KBM-7 (cell line): ENCODE measurements at places on chromosomes 4 and X.

GRCh38 chr4:23036503-23036902 lies 343.8 kb downstream of the GBA3 start:
- no peak for DNase-seq

DNA sequence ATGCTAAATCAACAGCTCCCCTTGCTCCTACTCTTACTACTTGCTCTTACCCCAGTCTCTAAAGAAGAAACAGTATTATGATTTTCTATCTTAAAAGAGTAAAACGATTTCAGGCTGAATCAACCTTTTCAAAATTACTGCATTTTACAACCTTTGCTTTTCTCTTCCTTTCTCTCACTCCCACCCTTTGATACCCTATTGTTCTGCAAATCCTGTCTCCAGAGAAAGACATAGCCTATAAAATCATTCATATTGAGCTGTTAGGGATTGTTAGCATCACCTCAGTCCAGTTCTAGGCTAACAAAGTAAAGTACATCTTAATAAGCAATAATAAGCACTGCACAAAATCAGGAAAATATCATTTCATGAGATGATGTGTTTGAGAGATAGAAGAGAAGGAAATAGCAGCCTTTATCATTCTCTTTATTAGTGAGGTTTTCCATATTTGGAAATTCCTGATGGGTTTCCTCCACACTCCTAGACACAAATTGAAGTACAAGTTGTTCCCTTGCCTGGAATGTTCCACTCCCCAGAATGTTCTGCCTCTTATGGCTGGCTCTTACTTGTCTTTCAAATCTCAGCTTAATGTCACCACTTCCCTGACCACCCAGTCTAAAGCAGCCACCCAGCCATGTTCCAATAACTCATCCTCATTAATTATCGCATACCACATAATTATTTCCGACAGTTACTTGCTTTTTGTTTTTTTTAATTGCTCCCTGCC lies 219.7 kb downstream of the PALLD start:
- DNase-seq: no peak

DNA sequence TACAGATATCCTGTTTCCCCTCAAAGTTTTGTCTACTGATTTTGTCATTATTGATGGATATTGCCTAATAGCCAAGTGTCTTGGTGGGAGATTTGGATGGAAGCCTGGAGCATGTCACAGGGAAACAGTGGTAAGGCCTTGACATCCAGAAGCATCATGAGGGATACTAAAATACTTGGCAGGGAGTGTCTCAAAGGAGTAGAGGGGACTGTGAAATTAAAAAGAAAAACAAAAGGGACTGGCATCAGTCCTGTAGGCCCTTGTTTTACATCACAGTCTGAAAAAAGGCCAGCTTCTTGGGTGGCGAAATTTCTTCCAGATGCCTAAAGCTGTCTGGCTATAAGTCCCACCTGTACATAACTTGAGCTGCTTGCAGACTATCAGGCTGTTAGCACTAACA lies 83.8 kb downstream of the GUCY2F start:
- DNase-seq: no peak

GRCh38 chr4:30962939-30963338 lies 242.8 kb downstream of the PCDH7 start:
- DNase-seq: no peak

DNA sequence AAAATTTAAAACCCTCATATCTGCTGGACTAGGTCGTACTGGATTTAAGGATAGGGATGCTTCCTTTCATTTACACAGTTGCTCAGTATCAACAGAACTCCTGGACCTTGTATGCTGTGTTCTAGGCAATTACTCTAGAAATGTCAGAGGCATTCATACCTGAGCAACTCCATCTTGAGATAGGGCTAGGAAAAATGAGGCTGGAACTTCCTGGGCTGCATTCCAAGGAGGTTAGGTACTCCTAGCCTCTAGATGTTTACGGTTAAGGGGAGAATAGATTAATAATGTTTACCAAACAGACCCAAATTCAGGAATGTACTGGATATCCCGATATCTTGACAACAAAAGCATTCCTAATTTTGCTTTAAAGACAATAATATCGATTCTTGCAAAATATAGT lies 84.7 kb upstream of the NLGN4X start:
- DNase-seq: no peak

DNA sequence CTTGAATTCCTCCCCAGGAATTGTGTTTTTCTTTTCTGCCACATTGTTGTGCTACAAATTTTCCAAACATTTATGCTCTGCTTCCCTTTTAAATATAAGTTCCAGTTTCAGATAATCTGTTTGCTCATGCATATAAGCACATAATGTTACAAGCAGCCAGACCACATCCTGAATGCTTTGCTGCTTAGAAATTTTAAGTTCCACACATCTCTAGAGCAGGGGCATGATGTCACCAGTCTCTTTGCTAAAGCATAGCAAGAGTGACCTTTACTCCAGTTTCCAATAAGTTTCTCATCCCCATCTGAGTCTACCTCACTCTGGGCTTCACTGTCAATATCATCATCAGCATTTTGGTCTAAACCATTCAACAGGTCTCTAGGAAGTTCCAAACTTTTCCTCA lies 932.5 kb downstream of the SH3BGRL start:
- DNase-seq: no peak

- DNase-seq: no peak
These were observed 1.5 kb upstream of the ENPEP start for GRCh38 chr4:110474481-110474880.

DNA sequence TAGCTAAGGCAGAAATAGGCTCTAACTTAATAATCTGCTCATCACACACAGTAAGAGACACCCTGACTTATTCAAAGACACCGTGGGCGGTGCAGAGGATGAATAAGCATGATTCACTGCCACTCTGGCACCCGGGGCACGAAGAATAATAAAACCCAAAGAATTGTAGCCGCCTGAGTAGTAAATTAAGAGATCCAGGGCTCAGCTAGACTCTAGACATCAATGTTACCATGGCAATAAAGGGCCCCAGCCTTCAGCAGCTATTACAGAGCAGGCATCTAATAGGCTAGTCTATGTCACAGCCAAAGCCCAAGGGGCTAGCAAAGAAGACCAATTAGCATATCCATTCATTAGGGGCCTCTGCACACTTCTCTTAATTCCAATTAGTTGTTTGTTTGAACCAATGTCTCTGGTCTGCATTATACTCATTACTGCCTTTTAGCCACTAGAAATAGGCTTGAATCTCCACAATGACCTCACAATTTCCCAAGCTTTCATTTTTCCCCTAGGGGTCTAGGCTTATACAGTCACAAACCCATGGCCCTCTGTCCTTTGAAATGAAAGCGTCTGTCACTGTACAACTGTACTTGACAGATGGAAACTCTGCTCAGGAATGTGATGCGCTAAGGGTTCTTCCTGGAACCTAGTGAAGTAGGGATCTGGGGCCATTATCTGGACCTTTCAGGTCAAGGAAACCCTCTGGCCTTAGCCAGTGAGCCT lies 3.0 kb upstream of the ATP1B4 start:
- DNase-seq: no peak

GRCh38 chrX:41002026-41002425 lies 83.2 kb upstream of the USP9X start:
- no peak for DNase-seq

DNA sequence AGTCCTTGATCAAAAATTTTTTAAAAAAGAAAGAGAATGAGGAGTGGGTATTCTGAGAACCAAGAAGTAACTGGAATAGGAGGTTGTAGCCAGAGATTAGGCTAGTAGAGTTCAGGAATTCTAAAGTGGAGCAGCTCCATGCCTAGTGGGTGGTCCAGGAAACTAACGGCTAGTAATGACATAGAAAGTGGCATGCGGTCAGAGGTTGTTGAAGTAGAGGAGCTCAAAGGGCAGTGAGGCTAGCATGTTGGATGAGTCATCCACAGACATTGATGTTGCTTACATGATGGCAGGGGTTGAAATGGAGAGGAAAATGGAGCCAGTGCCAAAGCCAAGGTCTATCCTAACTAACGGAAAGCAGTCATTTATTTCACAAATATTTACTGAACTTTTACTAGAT lies 42.1 kb downstream of the TEX13B start:
- no peak for DNase-seq

- no peak for DNase-seq
These were observed 12.1 kb upstream of the GTPBP6 start for GRCh38 chrX:330726-331150.

GRCh38 chr4:151674804-151675391 lies 85.9 kb downstream of the GATB start:
- no peak for DNase-seq

- no peak for DNase-seq
These were observed 1626.4 kb downstream of the C4orf33 start for GRCh38 chr4:130722361-130722760.

DNA sequence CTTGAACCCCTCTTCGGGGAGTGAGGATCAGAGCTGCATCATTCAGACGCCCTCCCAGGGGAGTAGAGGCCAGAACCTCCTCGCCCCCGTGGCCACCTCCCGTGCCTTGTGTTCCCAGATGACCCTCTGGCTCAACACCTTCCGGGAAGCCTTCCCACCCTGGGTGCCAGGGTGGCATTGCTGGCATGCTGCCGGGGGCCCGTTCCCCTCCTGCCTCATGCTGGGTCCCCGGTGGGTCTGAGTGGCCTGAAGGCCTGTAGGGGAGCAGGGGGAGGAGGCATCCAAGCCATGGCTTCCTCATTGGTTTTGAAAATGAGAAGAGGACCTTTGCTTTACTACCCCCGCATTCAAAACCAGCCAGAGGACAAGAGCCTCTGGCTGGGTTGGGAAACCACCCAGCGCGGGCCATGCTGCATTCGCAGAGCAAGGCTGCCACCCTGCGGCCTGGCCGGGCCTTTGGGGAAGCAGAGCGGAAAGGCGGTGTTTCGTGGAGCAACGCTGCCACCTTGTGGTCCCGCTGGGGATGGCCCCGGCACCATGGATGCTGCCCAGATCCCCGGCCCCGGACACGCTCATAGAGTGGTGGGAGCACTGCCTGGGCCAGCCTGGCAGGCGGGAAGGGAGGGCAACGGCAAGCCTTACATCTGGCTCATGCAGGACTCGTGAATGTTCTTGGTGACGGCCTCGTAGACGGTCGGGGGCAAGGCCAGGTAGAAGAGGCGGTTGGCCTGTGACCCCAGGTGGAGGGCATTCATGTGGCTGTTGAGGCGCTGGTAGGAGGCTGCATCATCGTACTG lies 11.9 kb downstream of the G6PD start:
- DNase-seq: peak; percentile 93

- DNase-seq: peak; percentile 2
These were observed 18.4 kb downstream of the MAGEB17 start for GRCh38 chrX:16185725-16186136.

DNA sequence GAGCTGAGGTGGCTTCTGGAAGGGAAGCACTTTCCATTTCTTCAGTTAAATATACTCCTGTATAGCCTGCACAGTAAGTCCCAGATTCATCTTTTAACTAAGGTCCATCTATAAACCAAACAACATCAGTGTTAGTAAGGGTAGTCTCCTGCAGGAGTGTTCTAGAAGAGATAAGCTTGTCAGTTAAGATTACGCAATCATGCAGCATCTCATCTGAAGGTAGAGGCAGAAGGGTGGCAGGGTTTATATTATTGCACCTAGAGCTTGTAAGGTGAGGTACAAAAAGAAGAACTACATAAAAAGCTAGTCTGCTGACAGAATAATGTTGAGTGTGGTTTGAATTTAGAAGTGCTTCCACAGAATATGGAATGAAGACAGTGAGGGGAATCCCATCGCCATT lies 44.0 kb downstream of the NUDT10 start:
- no peak for DNase-seq
